ENCODE measurements at places on chromosomes 11 and 22.

- DNase-seq, result no peak
Observed at GRCh38 chr22:30701872-30702271, 7.2 kb downstream of the OSBP2 start.

GRCh38 chr11:9095421-9095820, 4.0 kb upstream of the SCUBE2 start:
- DNase-seq, result no peak

- no peak for DNase-seq
Observed at GRCh38 chr11:78740199-78741071, 165.8 kb upstream of the NARS2 start.

DNA sequence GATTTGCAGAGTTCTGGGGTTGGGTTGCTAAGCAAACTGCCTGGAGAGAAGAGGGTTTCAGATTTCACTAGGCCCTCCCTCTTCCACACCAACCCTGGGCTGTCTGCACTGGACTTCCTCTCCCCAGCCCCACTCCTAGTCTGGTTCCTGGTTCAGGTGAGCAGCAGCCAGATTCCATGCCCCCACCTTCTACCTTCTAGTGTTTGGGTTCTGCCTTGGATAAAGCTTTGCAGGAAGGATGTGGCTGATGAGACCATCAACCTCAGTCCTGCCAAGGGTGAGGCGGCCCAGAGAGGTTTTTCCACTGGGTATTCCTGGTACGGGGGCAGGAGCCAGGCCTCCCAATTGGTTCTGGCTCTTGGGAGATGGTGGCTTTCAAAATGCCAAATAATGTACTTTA, 68.3 kb downstream of the BCR start:
- no peak for DNase-seq

DNA sequence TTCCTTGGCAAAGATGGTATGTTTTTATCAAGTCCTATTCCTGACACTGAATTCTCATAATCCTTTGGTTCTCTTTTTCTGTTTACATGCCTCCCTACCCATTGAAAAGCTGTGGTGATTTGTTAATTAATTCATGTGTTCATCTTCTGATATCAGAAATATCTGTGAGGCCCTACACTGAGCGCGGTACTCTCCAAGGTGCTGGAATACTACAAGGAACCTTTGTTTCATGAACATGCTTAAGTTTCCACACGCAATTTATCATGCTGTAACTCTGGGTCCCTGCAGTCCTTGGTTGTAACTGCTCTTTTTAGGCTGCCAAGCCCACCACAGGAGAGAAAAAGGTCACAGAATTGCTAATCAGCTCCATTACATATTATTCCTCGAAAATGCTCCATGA, 331.8 kb downstream of the FAT3 start:
- DNase-seq, result no peak

DNA sequence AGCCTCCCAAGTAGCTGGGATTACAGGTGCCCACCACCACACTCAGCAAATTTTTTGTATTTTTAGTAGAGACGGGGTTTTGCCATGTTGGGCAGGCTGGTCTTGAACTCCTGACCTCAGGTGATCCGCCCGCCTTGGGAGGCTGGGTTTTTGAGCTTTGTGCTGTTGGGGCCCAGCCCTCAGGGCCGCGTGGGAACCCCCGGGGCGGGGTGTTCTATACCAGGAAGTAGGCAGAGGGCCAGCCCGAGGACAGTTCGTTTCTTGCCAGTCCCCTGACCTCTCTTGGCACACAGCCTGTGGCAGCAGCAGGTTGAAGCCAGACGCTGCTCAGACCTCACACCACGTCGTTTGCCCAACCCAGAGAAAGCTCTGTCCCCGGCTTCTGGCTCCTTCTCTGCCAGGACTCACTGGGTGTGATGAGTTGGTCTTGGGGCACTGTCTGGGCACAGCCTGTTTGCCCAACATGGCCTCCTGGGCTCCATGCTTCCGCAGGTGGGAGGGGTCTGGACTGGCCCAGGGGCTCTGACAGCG, 24.9 kb upstream of the CHKA start:
- no peak for DNase-seq

- peak; percentile 31 for DNase-seq
Observed at GRCh38 chr11:128848815-128849455, 18.2 kb downstream of the KCNJ1 start.

DNA sequence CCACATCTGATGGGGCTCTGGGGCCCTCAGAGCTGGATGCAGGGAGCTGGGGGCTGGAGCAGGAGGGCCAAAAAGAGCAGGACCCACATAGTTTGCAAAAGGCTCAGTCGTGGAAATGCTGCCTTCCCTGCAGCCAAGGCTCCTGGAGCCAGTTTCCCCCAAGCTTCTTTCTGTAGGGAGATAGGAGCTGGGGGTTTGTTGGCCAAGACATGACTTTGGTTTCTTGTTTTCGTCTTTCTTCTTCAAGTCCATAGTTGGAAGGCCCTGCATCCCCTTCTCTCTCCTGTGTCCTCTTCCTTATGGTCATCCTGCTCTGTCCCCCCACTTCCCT, 36.3 kb downstream of the IGF2 start:
- no peak for DNase-seq

- DNase-seq, result no peak
Observed at GRCh38 chr22:48665311-48665995, 1162.2 kb downstream of the BRD1 start.

DNA sequence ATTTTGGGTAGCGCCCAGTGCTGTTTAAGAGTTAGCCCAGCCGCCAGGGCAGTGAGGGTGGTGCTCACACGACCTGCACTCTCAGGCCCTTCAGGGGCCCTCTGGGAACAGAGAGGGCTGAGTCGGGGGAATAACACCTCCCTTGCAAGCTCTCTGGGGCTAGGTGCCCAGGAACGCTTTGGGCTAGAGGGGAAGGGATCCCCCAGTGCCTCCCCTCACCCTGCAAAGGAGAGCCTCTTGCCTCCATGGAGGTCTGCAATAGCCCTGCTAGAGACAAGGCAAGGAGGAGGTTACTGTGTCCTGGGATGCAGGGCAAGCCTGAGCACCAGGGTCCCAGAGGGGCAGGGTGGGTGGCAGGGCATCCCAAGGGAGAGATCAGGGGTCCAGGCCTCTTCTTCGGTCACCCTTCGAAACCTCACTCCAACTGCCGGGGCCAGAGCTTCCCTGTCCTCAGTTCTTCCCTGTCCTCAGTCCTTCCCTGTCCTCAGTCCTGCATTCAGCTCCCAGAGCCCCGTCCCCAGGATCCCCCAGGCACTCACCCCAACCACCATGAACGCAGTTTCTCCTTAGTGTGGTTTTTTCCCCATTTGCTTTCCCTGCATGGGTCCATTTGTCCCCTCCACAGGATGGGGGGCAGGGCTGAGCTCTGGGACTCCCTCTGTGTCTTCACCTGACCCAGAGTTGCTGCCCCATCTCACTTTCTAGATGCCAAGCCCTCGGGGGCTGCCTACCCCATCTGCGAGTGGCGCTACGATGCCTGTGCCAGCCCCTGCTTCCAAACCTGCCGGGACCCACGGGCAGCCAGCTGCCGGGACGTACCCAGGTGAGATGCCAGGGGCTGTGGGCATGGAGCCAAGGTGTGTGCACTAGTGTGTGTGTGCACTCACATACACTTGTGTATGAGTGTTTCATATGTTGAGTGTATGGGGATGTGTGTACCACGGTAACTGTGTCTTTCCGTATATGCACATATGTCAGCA, 60.8 kb downstream of the OTOG start:
- no peak for DNase-seq

DNA sequence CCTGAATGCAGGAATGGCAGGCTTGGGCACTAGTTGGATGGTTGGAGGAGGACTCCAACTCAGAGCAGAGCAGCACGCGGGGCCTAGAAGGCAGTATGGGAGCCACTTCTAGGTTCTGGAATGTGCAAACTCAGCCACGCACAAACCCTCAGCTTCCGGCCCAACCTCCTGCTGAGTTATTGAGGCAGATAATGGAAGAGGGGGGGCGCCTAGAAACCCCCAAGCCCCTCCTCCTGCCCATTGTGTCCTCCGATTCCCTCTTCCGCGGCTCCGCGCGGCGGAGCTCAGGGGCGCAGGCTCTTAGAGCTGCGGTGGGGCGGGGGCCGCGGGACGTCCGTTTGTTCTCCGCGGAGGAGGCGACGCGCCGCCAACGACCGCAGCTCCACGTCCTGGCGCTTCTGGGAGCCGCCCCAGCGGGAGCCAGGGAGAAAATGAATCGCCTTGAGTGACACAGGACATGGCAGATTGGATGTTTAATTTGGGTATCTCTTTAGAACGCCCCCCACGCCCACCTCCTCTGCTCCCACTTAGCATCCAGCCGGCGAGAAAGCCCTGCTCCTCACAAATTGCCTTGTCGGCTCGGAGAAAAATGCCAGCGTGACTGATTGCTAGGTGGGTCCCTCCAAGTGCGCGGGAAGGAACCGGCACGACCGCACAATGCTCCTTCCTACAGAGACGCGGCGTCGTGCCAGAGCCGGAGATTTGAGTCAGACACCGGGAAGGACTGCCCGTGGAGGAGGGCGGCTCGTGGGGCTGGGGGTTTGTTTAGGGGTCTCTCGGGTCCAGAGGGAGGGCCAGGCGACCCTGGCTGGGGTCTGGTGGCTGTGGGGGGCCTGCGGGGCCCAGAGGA, 144.6 kb downstream of the NECTIN1 start:
- DNase-seq, result no peak

- no peak for DNase-seq
Observed at GRCh38 chr11:91802475-91802874, 422.1 kb upstream of the FAT3 start.

GRCh38 chr11:110903378-110903777, 191.1 kb upstream of the ARHGAP20 start:
- DNase-seq, result no peak

DNA sequence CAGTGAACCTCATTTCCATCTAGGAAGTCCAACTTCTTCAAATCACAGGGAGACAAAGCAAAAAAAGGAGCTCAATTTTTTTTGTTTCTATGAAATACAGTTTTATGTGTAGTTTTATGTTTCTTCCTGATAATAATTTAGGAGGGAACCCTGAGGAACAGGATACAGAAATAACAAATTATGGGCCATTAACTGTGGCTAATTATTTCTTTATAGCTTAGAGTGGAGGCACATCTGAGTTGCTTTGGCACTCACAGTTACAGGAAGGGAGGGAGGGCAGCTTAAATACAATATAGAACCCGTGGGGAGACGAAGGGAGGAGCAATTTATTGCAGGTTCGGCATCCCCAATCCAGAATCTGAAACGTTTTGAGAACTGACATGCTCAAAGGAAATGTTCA, 37.1 kb upstream of the HORMAD2 start:
- no peak for DNase-seq

GRCh38 chr11:74626604-74627003, 34.2 kb downstream of the POLD3 start:
- DNase-seq, result no peak

GRCh38 chr22:37634417-37634924, 5.0 kb upstream of the SH3BP1 start:
- DNase-seq, result no peak

- no peak for DNase-seq
Observed at GRCh38 chr11:40227730-40228129, 1231.7 kb downstream of the LRRC4C start.

DNA sequence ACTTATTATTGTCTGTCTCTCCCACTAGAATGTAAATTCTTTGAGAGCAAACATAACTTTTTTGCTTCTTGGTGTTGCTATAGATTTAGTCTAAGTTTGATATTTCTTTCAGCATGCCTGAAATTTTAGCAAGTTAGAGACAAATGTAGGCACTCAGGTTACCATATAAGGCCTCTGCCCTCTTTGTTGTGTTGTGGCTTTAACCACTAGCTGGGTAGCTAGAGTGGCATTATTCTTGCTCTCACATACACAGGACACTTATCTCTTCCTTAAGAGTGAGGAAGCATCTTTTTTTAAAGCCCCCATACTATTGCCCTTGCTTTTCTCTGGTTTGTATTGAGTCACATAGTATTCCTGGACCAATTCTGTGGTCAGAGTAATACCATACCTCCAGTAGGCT, 11.2 kb downstream of the ZBED5 start:
- no peak for DNase-seq

- DNase-seq, result no peak
Observed at GRCh38 chr22:33357981-33358399, 299.8 kb upstream of the SYN3 start.

- peak; percentile 38 for DNase-seq
Observed at GRCh38 chr11:66337103-66337899, 1.1 kb upstream of the RIN1 start.

DNA sequence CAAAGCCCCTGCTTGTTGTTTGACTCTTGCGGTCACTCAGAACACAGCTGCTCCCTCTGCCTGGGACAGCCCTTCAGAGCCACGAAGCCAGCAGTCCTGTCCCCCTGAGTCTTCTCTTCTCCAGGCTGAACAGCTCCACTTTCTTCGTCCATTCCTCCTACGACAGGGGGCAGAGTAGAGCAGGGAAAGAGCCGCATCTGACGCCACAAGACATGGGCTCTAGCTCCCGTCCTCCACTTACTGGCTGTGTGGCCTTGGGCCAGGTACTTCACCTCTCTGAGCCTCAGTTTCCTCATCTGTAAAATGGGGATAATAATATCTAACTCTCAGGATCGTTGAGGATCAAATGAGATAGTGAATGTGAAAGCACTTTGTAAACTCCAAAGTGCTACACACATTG, 29.9 kb downstream of the CHRDL2 start:
- peak; percentile 19 for DNase-seq

- DNase-seq, result no peak
Observed at GRCh38 chr22:46031066-46031465, 54.1 kb upstream of the WNT7B start.

DNA sequence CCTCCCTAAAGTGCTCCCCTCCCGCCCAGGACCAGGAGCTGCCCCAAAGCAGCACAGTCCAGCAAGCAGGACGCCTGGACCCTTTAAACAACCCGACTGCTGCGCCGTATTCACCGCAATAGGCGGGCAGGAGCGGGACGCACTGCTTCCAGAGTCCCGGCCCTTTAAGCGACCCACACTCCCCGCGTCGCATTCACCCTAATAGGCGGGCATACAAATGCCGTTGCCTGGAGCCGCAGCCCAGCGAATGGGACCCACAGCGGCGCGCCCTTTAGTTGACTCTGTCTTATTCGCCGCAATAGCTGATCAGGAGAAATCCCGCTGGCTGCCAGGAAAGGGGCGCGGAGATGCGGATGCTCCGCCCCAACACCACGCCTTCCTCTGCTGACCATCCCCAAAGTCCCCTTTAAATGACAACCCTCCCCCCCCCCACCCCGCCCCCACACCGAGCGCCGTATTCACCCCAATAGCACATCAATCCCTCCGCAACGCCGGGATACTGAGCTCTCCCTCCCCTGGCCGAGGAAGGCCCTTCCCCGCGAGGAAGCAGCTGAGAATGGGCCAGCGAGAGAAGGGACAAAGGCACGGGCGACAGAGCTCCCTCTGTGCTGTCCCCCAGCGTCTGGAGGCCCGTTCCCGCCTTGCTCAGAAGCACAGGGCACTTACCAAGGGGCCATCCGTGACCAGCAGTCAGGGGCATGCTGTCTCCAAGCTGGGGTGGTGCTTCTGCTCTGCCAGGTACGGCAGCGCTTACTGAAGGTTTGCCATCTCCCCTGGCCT, 4.7 kb downstream of the OSBPL5 start:
- peak; percentile 91 for DNase-seq

GRCh38 chr11:95487938-95488337, 256.9 kb upstream of the SESN3 start:
- no peak for DNase-seq

- DNase-seq, result no peak
Observed at GRCh38 chr11:33753304-33753967, 17.2 kb upstream of the CD59 start.

GRCh38 chr11:34276352-34276864, 81.4 kb downstream of the ABTB2 start:
- DNase-seq, result no peak

GRCh38 chr11:11478687-11479086, 125.6 kb upstream of the CSNK2A3 start:
- no peak for DNase-seq

- peak; percentile 85 for DNase-seq
Observed at GRCh38 chr11:86069408-86070101, 671 bp upstream of the PICALM start.

Data from cerebellar cortex (tissue), 1 donor.